ENCODE measurements at places on chromosomes 4 and X.

- DNase-seq: no peak
These were observed 24.3 kb upstream of the FAM47C start for GRCh38 chrX:36983831-36984230.

DNA sequence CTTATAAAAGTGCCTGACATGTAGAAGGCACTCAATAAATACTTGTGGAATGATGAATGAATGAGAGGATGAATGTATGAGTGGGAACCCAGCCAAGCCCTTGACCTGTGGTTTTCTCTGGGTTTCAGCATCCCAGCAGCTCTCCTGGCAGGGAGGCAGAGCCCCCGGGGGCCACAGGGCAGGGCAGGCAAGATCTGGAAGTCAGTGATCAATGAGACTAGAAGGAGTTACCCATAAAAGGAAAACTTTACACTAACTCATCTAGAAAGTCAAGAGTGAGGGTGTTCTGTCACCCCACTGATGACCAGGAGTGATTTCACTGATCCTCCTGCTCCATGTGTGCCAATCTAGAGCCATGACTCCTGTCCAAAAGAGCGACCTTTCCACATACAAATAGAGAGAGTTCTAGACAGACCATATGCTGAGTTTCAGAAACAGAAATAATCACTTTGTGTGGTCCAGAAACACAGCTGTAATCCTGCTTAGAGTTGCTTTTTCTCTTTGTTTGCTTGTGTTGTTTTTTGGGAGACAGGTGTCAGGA, 37.4 kb downstream of the MGARP start:
- DNase-seq: peak; percentile 76

DNA sequence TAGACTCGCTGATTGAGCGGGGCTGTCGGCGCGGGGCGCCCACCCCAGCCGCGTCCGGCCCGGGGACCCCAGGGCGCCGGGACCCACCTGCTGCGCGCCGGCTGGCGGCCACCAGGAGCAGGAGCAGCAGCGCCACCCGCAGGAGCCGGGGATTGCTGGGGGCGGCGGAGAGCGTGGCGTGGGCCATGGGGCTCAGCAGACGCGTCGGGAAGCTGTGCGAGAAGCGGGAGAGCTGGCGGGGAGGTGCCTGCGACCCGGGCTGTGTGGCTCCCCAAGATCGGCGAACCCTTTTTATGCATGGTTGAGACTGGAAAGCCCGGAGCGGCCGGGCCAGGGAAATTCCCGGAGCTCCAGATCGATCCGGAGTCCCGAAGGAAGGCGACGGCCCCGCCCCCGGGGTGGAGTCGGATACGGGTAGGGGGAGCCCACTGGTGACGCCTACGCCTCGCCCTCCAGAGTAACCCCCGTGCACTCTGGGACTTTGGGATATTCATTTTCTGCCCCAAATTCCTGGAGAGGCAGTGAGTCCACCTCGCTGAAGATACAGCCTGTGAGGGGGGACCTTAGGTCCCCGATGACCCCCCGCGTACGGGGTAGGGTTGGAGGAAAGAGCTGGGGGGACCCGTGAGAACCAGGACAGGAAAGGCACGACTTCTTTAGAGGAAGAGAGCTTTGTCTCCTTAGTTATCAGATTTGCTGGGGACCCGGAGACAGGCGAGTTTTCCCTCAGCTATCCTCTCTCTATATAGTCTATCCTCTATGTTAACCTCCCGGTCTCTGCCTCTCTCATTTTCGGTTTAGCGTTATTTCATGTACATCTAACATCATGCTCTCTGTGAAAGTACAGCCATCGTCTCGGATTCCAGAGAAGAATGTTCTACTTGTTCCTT, at the start of gene CXCL3:
TSS of gene CXCL3 (minus strand) at position 265 of the 890 bp plus-strand sequence. CDS start at position 187, 78 bp downstream.
- peak; percentile 81 for DNase-seq

- no peak for DNase-seq
These were observed 209.9 kb upstream of the HCCS start for GRCh38 chrX:10901290-10901633.

- peak; percentile 11 for DNase-seq
These were observed 52.8 kb downstream of the PPEF2 start for GRCh38 chr4:75849461-75849860.

GRCh38 chr4:152689615-152690501, 10.1 kb upstream of the TMEM154 start:
- peak; percentile 56 for DNase-seq

DNA sequence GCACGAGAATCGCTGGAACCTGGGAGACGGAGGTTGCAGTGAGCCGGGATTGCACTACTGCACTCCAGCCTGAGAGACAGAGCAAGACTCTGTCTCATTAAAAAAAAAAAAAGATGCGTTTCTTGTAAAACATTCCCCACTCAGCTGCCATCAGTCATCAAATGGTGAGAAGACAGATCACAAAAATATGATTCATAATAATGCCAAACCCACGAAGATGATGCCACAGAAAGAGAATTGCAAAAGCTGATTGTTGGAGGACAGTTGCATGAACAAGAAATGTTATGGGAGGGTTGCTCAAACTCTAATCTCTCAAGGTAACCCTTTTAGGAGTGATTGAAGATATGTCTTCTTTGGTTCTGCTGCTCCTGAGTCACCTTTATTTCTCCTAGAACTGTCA, 21.4 kb upstream of the SMIM14 start:
- no peak for DNase-seq

DNA sequence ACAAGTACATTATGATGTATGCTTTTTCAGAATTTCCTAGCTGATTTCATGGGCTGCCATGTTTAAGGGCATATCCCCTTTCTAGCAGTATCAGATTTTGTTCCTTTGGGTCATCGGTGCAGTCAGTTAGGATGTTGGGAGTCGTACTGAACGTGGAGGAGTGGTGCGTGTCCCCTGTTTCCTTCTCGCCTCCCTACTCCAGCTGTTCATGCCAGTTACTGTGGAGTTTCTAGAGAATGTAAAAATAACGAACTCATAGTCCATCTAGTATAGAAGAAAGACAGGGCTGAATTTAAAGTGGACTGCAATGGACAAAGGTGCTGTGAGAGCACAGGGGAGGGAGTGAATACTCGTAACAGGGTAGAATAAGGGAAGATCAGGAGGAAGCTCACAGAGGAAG, 111.3 kb downstream of the CEP135 start:
- no peak for DNase-seq

DNA sequence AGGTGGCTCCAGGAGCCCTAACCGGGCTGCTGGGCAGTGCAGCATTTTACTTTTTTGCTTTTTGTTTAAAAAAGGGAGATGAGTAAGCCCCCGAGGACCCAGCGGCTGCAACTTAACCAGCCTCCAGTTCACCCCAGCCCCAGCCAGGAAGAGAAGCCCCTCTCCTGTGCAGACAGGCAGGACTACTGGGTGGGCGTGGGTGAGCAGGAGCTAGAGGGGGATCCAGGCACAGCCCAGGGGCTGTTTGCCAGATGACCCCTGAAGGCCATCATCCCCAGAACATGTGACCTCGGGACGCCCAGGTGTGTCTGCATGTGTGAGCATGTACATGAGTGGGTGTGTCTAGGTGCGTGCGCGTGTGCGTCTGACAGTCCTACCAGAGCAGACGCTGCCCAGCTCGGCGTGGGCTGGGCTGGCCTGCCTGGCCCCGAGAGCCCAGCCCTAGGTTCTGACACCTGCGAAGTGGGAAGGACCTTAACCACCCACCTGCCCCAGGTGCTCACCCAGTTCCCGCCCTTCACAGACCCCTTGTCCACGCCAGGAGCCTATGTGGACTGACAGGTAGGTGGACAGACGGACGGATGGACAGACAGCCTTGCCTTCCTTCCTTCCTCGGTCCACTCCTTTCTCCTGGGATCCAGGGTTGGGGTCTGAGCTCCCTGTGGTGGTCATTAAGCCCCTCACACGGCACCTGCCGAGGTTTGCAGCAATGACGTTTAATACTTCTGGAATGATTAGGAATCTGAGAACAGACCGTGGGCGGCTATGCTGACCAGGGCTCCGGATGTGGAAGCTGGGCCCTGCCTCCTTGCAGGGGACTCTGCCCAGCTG, 7.8 kb upstream of the HAUS3 start:
- peak; percentile 1 for DNase-seq

DNA sequence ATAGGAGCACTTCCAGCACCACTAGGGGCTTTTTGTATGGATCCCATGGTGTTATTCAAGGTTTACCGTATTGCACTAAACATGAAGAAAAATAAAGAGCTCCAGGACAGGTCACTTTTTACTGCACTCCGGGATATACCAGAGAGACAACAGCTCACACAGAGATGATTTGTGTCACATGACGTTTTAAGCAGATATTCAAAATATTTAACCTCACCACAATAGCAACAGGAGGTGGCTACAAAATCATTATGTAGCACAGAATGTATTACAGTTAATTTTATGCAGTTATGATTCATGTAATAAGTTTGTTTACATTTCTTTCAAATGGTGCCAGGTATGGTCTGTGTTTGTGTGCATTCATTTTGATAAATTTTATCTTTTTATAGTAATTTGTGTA, 100.6 kb downstream of the LUZP4 start:
- DNase-seq: no peak

DNA sequence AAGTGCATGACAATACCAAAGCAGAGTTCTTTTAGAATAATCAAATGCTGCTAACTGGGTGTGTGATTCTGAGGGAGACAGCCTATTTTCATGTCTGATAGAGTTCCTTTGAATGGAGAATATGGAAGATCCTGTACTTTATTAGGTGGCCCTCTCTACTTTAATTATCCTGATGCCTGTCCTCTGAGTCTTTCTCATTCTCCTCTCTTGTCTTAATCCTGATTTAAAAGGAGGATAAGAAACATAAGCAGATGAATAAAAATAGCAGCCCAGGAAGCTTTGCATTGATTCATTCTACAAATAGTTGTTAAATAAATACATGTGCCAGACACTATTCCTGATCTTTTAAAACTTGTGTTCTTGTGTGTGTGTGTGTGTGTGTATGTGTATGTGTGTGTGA, 387.3 kb downstream of the SPRY1 start:
- DNase-seq: no peak

- no peak for DNase-seq
These were observed 46.1 kb upstream of the S100G start for GRCh38 chrX:16603822-16604221.

DNA sequence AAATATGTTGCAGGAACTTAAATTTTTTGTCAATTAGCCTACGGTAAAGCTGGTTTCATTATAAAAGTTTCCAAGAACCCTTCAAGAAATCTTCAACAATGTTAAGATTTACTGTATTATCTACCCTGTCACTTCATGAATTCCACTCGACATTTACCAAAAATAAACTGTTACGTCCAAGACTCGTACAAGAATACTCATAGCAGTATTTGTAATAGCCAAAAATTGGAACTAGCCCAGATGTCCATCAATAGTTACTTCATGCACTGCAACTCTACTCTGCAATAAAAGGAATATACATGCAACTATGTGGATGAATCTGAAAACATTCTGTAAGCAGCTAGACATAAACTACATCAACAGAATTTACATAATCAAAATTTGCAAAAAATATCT, 13.4 kb downstream of the RBMX start:
- DNase-seq: no peak

DNA sequence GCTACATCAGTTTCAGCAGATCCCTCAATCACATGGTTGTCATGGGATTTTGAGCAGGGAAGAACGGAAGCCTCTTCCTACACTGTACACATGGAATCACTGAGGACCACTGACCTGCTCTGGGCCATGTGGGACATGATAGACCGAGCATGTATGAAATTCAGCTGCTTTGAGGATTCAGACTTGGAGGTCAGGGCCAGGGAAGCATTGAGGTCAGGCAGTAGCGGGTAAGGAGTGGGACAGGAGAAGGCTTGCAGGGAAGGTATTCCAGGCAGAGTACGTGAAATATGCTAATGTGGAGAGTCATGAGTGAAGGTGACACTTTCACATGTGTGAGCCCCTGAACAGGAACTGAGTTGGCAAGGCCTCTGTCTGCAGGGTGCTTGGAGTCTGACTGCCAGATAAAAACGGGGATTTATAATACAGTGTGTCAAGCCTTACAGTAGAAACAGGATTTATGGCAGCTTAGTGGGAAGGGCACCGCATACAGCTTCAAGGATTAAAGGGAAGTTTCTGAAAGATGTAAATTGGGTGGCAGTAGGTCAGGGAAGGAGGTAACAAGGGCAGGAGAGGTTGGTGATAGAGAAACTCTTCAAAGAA, 111.7 kb downstream of the STK32B start:
- DNase-seq: no peak

GRCh38 chr4:118969359-118969758, 80.7 kb downstream of the SYNPO2 start:
- peak; percentile 73 for DNase-seq

DNA sequence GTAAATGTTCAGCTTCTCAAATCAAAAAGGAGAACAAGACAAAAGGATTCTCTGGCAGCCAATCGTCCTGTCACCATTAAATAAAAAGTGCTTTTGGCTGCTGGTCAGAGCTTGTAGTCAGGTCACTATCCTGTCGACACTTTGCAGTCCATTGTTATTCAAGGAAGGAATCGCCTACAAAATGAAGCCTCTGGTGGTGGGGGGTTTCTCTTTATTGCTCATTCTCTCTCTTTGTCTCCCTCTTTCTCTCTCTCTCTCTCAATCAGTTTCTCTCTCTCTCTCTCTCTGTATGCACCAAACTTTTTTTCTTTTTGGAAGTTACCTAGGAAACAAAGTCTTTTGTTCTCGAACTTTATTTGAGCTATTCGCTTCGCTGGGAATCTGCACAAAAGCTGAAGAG, 17.6 kb upstream of the SCML1 start:
- DNase-seq: no peak

- no peak for DNase-seq
These were observed 5.9 kb downstream of the TSR2 start for GRCh38 chrX:54446084-54446483.

DNA sequence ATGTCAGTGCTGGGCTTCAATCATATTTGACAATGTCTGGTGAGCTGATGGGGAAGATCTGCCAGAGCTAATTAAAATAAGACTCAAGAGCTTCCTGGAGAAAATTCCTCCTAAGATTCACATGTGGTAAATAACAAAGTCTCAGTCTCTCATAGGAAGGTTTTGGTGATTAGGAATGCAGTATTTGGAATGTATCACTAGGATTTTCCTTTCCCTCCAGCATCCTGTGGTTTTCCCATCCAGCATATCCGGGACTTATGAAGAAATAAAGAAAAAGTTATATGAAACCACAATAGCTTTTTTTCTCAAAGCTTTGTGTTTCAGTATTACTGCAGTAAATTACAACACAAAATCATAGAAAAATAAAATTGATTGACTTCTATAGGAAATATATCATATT, 1597.1 kb downstream of the ADGRL3 start:
- peak; percentile 1 for DNase-seq

DNA sequence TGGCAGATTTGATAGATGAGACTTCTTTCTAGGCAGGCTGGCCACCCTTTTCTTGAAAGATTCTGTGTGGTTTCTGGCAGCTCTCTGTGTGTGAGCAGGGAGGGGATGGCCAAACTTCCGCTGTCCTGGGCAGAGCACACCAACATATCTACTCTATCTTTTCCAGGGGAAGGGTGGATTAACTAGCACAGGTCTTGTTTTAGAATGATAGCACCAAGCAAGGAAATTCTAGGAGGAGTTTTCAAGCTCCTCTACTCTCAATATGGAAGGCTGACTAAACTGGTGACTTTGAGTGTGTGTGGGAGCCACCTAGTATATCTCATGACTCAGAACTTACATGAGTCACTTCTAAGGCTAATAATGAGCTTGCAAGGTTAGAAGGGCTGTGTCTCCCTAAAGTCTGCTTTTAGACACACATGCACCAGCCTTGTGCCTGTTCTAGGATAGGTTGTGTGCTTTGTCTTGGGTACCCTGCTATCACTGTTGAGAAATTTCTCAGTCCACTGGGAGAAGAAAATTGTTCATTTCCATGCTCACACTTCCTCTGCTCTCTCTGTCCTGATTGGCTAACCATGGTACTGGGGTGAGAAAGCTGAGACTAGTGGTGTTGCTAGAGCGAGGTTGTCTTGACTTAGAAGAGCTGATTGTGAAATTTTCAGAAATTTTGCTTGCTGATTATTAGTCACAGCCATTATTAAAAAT, 72.9 kb downstream of the YIPF6 start:
- peak; percentile 45 for DNase-seq
